ENCODE measurements at places on chromosomes 5 and 9.

DNA sequence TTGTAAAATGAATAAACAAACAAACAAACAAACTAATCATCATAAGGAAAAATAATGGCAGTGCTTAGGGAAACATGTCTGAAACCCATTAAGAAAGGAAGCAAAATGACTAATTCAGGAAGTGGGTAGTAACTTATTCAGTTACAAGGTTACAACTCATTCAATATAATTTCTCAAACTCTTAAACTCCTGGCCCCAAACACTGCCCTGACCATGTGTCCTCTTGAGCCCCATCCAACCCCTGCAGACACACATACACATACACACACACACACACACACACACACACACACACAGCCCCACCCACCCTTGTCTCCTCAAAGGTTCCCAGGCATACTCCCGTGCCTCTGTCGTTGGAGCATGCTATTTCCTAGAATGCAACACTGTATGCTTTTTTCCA lies 193.9 kb downstream of the SEC61B start:
- DNase-seq: no peak

DNA sequence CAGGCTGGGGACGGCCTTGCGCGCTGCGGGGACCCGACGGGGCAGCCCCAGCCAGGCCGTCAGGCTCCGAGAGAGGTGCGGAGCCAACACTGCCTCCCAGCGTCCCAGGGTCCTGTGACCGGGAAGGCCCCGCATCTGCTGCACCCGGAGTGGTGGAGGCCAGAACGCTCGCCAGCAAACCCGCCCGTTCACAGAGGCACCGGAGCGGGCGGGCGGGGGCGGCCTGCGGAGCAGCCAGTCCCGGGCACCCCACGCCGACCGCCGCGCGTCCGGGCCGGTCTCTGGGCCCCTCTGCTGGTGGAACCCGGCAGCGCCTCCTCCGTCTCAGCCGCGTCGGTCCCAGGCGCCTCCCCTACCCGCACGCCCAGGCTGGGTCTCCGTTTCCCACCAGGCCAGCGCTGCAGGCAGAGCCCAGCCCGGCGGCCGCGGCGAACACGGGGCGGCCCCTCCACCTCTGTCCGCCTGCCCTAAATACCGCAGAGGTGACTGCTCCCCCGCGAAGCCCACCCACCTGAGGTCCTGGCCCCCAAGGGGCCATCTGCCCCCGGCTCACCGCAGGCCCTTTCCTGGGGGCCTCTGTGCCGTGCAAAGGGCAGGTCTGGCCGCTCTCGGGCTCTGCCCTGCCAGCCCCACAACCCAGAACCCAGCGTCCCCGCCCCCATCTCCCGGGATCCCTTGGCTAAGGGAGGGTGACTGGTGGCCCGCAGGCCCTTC lies 15.9 kb downstream of the EXD3 start:
- peak; percentile 66 for DNase-seq

DNA sequence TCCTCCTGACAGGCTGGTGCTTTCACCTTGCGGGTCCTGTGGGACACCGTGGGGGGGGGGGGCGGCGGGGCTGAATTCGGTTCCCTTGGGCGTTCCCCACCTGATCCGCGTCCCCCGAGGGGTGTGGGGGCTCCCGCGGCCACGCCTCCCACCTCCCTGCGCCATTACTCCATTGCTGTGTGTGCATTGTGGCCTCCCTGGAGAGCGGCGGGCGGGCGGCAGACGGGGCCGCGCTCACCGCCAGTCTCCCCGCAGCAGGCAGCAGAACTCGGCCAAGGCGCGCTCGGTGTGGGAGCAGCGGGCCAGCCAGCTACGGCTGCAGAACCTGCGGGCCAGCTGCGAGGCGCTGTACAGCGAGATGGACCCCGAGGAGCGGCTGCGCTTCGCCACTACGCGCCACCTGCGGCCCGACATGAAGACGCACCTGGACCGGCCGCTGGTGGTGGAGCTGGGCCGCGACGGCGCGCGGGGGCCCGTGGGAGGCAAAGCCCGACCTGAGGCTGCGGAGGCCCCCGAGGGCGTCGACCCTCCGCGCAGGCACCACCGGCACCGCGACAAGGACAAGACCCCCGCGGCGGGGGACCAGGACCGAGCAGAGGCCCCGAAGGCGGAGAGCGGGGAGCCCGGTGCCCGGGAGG lies 145.3 kb downstream of the CACNA1B start:
- DNase-seq: no peak

DNA sequence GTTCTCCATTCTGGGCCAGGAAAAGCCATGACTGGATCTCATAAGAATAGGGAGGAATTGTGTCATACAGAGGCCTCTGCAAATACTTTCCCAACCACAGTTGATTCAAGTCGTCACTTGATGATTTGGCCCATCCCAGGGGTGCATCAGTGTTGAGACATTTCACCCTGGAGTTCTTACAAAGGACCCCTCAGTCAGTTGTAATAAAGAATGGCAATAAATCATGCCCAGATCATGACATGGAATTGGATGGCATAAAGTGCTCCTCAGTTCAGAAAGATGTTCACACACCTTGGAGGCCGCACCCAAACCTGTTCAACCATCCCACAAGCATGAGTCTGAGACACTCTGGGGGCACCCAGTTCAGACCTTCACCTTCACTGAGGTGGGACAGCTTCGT lies 168.1 kb downstream of the NR3C1 start:
- no peak for DNase-seq

DNA sequence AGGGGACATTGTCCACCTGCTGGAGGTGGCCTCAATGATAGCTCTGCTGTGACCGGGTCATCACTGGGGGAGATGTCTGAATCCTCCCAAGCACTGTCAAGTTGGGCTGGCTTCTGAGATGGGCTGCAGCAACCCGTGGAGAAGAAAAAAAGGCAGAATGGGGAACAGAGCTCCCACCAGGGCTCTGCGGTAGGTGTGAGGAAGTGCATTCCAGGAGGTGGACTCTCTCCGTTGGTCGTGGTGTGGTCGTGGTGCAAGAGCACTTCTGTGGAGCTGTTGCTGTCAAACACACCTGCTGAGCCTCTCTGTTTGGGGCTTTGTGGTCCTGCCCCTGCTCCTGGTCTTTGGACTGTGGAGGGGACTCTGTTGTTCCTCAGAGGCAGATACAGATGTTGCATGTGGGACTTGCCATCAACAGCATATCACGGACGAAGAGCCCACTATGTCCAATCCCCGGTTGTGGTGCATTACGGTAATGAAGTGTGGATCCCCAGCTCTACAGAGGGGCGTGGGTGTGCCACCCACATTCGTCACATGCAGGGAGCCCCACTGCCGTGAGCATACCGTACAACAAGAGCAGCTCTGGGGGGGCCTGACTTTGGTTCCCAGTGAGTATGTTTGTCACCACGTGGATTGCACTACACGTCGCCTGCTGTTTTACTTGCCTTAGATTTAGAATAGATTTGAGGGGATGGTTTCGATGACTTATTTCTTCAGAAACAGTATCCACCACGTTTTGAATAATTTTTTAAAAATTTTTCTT lies 36.0 kb upstream of the PITX1 start:
- DNase-seq: no peak

- no peak for DNase-seq
These were observed 18.1 kb upstream of the ABLIM3 start for GRCh38 chr5:149123211-149123610.

- no peak for DNase-seq
These were observed 1107.4 kb downstream of the DTWD2 start for GRCh38 chr5:117880932-117881331.

GRCh38 chr9:127705577-127706379 lies 1.0 kb upstream of the CFAP157 start:
- DNase-seq: no peak

DNA sequence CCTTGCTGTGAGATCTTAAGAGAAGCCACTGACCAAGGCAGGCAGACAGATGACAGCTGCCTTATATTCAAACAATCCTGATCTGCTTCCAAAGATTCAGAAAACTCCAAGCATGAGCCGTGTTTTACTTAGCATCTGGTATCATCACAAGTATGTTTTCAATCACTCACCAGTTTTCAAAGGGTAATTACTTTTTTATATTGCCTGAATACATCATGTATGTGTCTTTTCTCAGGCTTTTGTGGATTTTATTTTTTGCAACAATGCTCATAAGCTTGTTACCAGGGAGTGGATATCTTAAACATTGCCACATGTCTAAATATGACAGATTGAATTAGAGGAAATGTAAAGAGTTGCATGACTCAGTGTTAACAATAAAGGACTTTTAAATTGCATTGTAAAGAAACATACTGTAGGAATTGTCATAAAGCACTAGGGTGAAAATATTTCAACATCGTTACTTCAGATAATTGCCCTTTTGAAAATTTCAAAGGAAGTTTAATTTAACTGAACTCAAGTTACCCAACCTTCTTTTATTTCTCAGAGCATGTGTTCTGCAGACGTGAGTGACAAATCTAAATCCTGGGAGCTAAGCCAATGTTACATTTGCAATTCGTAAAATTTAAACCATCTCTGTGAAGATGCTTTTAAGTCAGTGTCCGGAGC lies 326.1 kb downstream of the PLK2 start:
- no peak for DNase-seq

DNA sequence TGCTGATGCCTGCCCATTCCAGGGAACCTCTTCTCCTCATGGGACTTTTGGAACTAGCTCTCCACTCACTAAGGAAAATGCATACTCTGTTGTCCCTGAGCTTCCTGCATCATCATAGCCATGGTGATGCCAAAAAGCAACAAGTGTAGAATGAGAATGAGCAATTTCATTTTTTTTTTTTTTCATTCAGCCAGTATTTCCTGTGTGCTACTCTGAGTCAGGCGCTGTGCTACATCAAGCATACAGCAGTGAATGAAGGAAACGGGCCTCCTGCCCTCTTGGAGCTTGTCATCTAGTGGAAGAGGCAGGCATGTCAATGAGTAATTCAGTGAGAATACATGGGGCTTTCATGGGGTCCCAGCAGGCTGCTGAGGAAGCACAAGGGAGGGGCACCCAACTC lies 483.1 kb downstream of the BNC2 start:
- DNase-seq: no peak

DNA sequence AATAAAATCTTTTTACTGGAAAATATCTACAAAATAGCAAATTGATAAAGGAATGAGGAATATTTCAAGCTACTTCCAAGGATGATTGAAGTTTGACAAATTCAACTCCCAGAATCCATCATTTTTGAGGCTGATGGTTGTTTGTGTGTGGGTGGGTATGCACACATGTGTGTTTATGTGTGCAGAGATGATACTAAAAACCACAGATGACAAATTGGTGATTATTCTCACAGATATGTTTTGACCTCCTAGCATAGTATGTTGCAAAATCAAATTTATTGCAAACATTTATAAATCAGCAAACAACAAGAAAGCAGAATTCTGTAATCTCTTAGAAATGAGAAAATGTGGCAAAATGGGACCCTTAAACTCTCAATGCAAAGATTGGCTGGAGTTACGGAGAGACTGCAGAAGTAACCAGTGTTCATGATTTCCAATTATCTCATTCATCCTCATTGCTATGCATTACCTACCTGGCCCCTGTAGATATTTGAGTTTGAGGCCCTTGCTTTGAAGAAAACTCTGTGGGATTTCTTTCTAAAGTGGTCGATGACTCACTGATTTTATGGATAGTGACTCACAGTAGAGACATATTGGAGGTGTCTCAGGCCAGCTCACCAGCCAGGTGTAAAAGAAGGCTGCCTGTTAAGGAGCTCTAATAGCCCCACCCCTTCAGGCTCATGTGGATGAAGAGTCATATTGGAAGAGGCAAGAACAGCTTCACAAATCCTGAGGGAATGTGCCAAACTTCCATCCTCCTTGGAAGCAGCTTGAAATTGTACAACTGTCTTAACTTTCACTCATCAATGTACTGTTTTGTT lies 44.6 kb upstream of the TMC1 start:
- DNase-seq: no peak

GRCh38 chr5:177133096-177133852 lies at the start of gene NSD1:
Gene NSD1, plus strand, starts transcription at chr5:177133773. Its CDS starts 1,331 bp downstream, at chr5:177135104.
- peak; percentile 94 for DNase-seq

GRCh38 chr5:36692791-36693763 lies 86.7 kb downstream of the SLC1A3 start:
- DNase-seq: peak; percentile 41

- DNase-seq: no peak
These were observed 341 bp downstream of the MXD3 start for GRCh38 chr5:177311392-177311722.

GRCh38 chr5:171418316-171418981 lies 998 bp upstream of the FGF18 start:
- DNase-seq: peak; percentile 88

DNA sequence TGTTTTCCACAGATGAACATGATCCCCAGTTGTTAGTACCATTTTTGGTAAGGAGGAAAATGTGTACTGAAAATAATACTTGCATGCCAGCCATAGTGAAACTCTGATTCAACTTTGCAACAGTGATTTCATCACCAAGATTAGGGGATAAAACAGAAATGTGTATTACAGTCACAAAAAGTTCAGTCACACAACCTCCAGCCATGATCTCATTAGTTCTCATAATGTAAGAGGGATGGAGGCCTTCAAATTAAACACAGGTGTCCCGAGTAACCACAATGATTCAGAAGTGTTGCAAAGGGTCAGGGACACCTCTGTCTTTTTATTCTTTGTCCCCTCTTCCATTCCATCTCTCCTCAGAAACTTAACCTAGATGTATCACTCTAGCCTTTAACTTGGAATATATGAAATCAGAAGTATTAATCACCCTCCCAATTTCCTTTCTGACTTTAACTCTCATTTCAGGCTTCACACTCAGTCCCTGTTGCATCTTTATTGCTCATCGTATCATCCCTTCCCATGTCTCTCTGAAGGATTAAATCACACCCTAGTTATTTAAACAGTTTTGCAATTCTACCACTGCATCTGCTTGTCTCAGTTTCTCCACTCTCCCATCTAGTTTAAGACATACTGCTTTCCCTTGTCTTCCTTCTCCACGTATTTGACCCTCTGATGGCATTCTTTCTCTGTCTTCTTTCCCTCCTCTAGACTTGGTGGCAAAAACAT lies 291.2 kb downstream of the ADAMTS6 start:
- DNase-seq: no peak

GRCh38 chr9:98369066-98369425 lies 113.6 kb upstream of the TBC1D2 start:
- no peak for DNase-seq

- no peak for DNase-seq
These were observed 782.8 kb upstream of the NUDT12 start for GRCh38 chr5:104345222-104346016.
